Psoas muscle (tissue), 8 donors: ENCODE measurements at places on chromosomes 11 and 22. TPM values are rescaled to one million over a fixed set of nuclear protein-coding genes. Genes with fewer than 3 reads are reported as not detected.

- peaks cover 18% of the 10 kb centered on the region for H3K36me3 ChIP-seq
- peaks cover 44% of the 10 kb centered on the region for H3K4me1 ChIP-seq
- no peak for DNase-seq
- peak overlapping the region; percentile 93 for H3K27ac ChIP-seq
Measured at GRCh38 chr22:46148816-46149511, 1.4 kb upstream of the PPARA start.

- H3K36me3 ChIP-seq = no peaks in the 10 kb centered on the region
- no peaks in the 10 kb centered on the region for H3K4me1 ChIP-seq
- DNase-seq = no peak
- peak overlapping the region; percentile 41 for H3K27ac ChIP-seq
- no peak overlapping the region for H3K4me3 ChIP-seq
Measured at GRCh38 chr11:100863080-100863581, 176.0 kb downstream of the ARHGAP42 start.

PTGDR2 gene
- polyA plus RNA-seq = 1.1 TPM

TSPAN32 gene
- polyA plus RNA-seq = 0.04 TPM

DNA sequence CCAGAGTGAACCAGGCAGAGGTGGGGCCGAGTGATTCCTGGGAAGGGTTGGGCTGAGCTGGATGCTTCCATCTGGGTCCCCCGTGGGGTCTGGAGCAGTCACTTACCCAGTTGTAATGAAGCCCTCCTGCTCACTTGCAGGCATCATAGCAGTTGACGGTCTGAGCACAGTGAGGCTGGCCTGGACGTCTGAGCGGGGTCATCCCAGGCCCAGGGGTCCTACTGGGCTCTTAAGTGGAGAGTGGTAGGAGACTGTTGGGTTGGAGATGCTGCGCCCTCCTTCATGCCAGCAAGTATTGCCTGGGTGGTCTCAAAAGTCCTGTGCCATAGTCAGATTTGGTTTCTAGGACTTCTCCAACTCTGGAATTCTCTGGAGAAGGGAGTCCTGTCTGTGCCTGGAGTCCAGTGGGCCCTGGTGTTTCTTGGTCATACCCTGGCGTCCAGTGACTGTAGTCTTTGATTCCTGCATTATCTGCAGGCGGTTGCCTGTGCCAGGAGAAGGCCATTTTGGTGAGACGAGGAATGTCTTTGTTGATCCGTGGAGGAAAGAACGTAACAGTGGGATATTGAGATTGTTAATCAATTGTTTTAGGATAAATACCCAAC is 82.3 kb downstream of the TBC1D22A start:
- H3K36me3 ChIP-seq = no peaks in the 10 kb centered on the region
- H3K4me3 ChIP-seq = no peak overlapping the region
- H3K27ac ChIP-seq = no peak overlapping the region
- H3K4me1 ChIP-seq = peaks cover 11% of the 10 kb centered on the region
- no peak for DNase-seq

LDLRAD3 gene
- 8.8 TPM for polyA plus RNA-seq

DNAJB7 gene
- 0.03 TPM for polyA plus RNA-seq

DBX1 gene
- polyA plus RNA-seq = not detected

- peaks cover 7% of the 10 kb centered on the region for H3K36me3 ChIP-seq
- H3K27me3 ChIP-seq = no peaks in the 10 kb centered on the region
Measured at GRCh38 chr11:46615756-46616155, 1.3 kb downstream of the HARBI1 start.

- H3K27ac ChIP-seq = no peak overlapping the region
- DNase-seq = no peak
- H3K27me3 ChIP-seq = no peaks in the 10 kb centered on the region
- no peaks in the 10 kb centered on the region for H3K36me3 ChIP-seq
Measured at GRCh38 chr11:81602508-81602907, 1131.2 kb downstream of the FAM181B start.

DNA sequence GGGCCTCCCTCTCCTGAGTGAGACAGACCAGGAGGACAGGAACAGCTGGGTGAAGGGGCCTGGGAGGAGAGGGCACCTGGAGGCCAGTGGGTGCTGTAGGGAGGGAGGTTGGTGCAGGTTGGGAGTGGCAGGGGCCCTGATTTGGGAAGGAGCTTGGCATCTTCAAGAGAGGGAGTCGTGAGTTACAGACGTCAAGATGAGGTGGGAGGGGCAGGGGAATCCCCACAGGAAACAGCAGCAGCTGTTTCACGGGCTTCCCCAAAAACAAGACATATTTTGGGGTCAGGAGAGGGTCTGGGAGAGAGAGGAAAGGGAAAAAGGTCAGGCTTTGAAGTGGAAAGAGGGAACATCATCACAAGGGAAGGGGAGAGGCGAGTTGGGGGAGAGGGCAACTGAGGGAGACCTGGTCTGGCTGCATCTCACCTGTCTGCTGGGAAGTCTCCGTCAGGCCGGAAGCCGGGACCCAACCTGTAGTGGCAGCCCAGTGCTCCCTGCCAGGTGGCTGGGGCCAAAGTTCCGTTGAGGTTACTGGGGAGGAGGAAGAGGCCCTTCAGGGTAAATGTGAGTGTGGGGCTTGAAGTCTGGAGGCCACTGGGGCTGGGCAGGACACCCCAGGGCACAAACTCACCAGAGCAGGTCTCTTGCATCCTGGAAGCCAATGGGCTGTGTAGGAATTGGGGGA is 4.4 kb downstream of the NAALADL1 start:
- H3K4me3 ChIP-seq = no peak overlapping the region
- H3K27me3 ChIP-seq = peaks cover 2% of the 10 kb centered on the region
- H3K27ac ChIP-seq = no peak overlapping the region
- no peaks in the 10 kb centered on the region for H3K36me3 ChIP-seq

PRRG4 gene
- polyA plus RNA-seq = 0.58 TPM

UBQLN3 gene
- polyA plus RNA-seq = not detected

DNA sequence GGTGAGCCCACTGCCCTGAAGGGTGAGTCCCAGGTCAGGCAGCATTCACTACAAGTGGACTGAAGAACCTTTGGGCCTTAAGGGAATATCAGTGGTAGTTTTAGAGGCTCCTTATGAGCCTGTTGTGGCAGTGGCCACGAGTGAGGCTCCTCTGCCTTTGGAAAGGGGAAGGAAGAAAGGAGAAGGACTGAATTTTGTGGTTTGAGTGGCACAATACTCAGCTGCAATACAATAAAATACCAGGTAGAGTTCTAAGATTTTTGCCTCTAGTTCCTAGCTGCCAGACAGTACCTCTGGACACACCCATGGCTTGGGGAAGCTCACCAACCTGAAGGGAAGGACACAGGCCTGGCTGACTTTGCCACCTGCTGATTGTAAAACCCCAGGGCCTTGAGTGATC is 260.9 kb downstream of the DYNC2H1 start:
- DNase-seq = no peak
- no peak overlapping the region for H3K4me3 ChIP-seq
- no peak overlapping the region for H3K27ac ChIP-seq
- no peaks in the 10 kb centered on the region for H3K27me3 ChIP-seq
- H3K4me1 ChIP-seq = no peaks in the 10 kb centered on the region

SLC5A4 gene
- not detected for polyA plus RNA-seq
